ENCODE measurements at places on chromosomes 7 and 10.
A peak's percentile ranks its signal among the peaks of the same experiment; 100 is the strongest.

- no peak overlapping the region for H3K4me3 ChIP-seq
- DNase-seq, result no peak
- no peaks in the 10 kb centered on the region for H3K36me3 ChIP-seq
- H3K4me1 ChIP-seq, result peaks cover 3% of the 10 kb centered on the region
- H3K27ac ChIP-seq, result no peak overlapping the region
- H3K27me3 ChIP-seq, result peaks cover 25% of the 10 kb centered on the region
Measured at GRCh38 chr10:78438907-78439809, 405.5 kb downstream of the RPS24 start.

GRCh38 chr7:101402081-101402779 is 39.6 kb downstream of the COL26A1 start:
- H3K36me3 ChIP-seq, result no peaks in the 10 kb centered on the region
- no peak overlapping the region for H3K4me3 ChIP-seq
- no peak for DNase-seq
- no peak overlapping the region for H3K27ac ChIP-seq
- peaks cover 74% of the 10 kb centered on the region for H3K27me3 ChIP-seq

- DNase-seq, result no peak
- H3K27me3 ChIP-seq, result no peaks in the 10 kb centered on the region
- H3K36me3 ChIP-seq, result no peaks in the 10 kb centered on the region
- no peak overlapping the region for H3K27ac ChIP-seq
Measured at GRCh38 chr7:124645704-124646103, 119.9 kb downstream of the GPR37 start.

GRCh38 chr7:155291045-155291530 is 6.6 kb upstream of the INSIG1 start:
- no peak overlapping the region for H3K27ac ChIP-seq
- H3K36me3 ChIP-seq, result no peaks in the 10 kb centered on the region
- peak overlapping the region; percentile 61 for H3K4me3 ChIP-seq
- H3K4me1 ChIP-seq, result peaks cover 34% of the 10 kb centered on the region

GRCh38 chr7:134685250-134685649 is 38.6 kb downstream of the BPGM start:
- H3K27me3 ChIP-seq, result peaks cover 7% of the 10 kb centered on the region
- H3K27ac ChIP-seq, result no peak overlapping the region
- no peaks in the 10 kb centered on the region for H3K36me3 ChIP-seq
- DNase-seq, result no peak

GRCh38 chr7:27188386-27189294 is 3.6 kb upstream of the HOXA11 start:
- peaks cover 76% of the 10 kb centered on the region for H3K27me3 ChIP-seq
- peaks cover 41% of the 10 kb centered on the region for H3K4me1 ChIP-seq
- DNase-seq, result no peak
- H3K4me3 ChIP-seq, result peak overlapping the region; percentile 71
- peaks cover 8% of the 10 kb centered on the region for H3K36me3 ChIP-seq
- H3K27ac ChIP-seq, result peak overlapping the region; percentile 74

DNA sequence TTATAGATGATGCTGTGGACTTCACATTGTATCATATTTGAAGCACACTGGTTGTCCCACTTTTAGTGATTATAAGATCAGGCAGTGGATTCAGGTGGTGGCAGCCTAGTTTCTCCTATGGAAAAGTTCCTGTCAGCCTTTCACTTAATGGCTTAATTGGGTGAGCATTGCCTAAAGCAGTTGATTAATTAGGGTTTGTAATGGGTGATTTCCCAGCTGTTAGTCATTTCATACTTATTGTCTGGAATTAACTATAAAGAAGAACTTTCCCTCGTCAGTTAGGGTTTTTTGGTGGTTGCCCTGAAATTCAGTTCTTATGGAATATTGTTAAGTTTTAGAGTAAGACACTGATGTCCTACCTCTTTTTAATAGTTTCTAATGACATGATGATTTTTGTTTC is 78.8 kb downstream of the SLC25A40 start:
- no peak overlapping the region for H3K27ac ChIP-seq
- no peak for DNase-seq
- H3K4me3 ChIP-seq, result no peak overlapping the region

DNA sequence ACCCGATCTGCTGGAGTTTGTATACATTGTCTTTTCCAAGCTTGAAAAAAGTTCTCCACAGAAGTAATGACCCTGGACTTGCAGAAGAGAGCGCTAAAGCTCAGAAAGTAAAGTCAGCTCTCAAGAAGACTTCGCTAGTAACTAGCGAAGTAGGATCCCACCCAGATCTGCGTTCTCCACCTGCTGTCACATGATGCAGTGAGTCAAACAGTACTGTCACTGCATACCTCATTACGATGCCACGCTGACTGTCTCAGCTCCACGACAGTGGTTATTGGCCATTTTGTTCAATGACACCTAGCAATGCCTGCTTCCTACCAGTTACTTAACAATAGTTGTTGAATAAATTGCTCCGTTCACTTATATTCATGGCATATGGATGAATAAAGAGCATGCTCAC is 29.7 kb upstream of the SEC61G start:
- H3K4me1 ChIP-seq, result no peaks in the 10 kb centered on the region
- H3K27me3 ChIP-seq, result peaks cover 76% of the 10 kb centered on the region
- no peak overlapping the region for H3K27ac ChIP-seq

- no peak overlapping the region for H3K27ac ChIP-seq
- DNase-seq, result no peak
- H3K4me3 ChIP-seq, result no peak overlapping the region
- peaks cover 5% of the 10 kb centered on the region for H3K4me1 ChIP-seq
- H3K36me3 ChIP-seq, result no peaks in the 10 kb centered on the region
Measured at GRCh38 chr7:17029150-17029549, 147.4 kb upstream of the AGR3 start.

GRCh38 chr7:157211690-157212089 is 73.0 kb downstream of the UBE3C start:
- H3K4me1 ChIP-seq, result peaks cover 3% of the 10 kb centered on the region
- H3K27ac ChIP-seq, result no peak overlapping the region
- no peak overlapping the region for H3K4me3 ChIP-seq
- H3K27me3 ChIP-seq, result no peaks in the 10 kb centered on the region

DNA sequence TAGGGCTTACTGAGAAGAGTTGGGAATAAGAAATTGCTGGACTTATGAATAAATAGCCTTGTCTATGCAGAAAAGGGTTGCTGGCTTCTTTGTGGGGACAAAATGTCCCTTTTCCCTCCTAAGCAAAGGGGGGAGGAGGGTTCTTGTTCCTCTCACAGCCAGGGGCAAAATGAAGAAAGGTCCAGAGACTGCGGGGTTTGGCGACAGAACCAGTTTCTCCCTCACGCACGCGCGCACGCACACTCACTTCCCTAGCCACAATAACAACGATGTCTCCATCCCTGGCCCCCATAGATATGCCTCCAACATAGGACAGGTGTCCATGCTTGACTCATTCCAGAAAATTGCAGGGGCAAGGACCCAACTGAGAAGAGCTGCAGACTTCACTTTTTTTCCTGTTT is 3.3 kb downstream of the ZMIZ1 start:
- H3K4me1 ChIP-seq, result peaks cover 28% of the 10 kb centered on the region
- no peak overlapping the region for H3K27ac ChIP-seq
- peaks cover 42% of the 10 kb centered on the region for H3K27me3 ChIP-seq

GRCh38 chr10:78470267-78471103 is 436.8 kb downstream of the RPS24 start:
- H3K36me3 ChIP-seq, result no peaks in the 10 kb centered on the region
- H3K27me3 ChIP-seq, result no peaks in the 10 kb centered on the region
- no peak overlapping the region for H3K27ac ChIP-seq
- DNase-seq, result no peak
- H3K4me3 ChIP-seq, result no peak overlapping the region

GRCh38 chr10:98261436-98262277 is 6.3 kb downstream of the LOXL4 start:
- no peak overlapping the region for H3K4me3 ChIP-seq
- no peak for DNase-seq
- no peaks in the 10 kb centered on the region for H3K27me3 ChIP-seq
- no peak overlapping the region for H3K27ac ChIP-seq

DNA sequence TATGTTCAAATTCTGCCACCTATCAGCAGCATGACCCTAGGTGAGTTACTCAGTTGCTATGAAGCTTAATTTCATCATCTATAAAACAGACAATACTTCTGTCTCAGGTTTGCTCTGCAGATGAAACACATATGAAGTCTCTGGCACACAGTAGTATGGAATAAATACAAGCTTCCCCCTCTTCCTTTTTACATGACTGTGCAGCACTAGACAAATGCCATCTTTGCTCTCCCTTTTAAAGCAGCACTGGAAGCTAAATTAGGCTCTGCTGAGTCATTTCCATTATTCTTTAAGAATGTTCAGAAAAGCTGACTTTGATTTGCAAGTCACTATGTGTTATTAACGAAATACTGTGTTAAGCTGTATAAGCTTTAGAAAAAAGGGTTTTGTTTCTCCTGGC is 40.7 kb upstream of the ANAPC16 start:
- H3K36me3 ChIP-seq, result peaks cover 16% of the 10 kb centered on the region
- no peak for DNase-seq
- peaks cover 12% of the 10 kb centered on the region for H3K4me1 ChIP-seq
- H3K4me3 ChIP-seq, result no peak overlapping the region
- no peaks in the 10 kb centered on the region for H3K27me3 ChIP-seq
- H3K27ac ChIP-seq, result no peak overlapping the region

DNA sequence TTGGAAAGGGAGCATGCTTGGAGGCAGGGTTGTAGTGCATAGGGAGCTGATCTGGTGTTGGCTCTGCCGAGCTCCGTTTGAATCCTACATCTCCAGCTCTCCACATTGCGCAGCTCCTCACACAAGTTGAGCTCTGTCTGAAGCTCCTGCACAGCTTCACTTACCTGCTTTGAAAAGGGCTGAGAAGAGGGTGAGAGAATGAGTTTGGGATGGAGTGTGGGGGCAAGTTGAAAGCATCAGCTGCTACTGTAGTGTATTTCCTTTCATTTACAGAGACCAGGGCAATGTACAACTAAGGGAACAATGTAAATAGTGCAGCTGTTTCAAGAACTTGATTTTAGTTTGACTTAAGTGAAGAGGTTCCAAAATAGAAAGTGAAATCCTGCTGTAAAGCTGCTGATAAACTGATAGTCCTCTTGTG is 88.5 kb downstream of the VTI1A start:
- no peak overlapping the region for H3K4me3 ChIP-seq
- no peaks in the 10 kb centered on the region for H3K27me3 ChIP-seq
- peaks cover 13% of the 10 kb centered on the region for H3K36me3 ChIP-seq
- H3K4me1 ChIP-seq, result peaks cover 23% of the 10 kb centered on the region
- no peak overlapping the region for H3K27ac ChIP-seq
- DNase-seq, result no peak

DNA sequence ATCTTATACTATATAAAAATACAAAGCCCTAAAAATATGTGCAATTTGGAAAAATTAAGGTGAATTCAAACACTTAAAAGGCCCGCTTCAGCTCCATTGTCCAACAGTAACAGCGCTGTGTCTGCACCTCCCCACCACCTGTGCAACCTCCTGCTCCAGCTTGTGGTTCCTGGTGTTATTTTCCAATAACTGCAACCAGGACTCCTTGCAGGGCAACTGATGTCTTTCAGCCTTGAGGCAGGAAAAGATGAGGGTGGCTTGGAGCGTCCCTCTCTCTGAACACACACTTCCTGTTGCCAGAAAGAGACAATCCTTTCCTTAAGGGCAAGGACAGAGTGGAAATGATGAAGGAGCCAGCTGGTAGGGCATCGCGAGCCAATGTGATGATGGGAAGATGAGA is 336.0 kb downstream of the GLRX3 start:
- H3K27ac ChIP-seq, result no peak overlapping the region
- no peak overlapping the region for H3K4me3 ChIP-seq
- H3K36me3 ChIP-seq, result peaks cover under 1% of the 10 kb centered on the region
- no peak for DNase-seq

- no peaks in the 10 kb centered on the region for H3K27me3 ChIP-seq
- peak overlapping the region; percentile 61 for H3K27ac ChIP-seq
- peaks cover 55% of the 10 kb centered on the region for H3K36me3 ChIP-seq
- no peak overlapping the region for H3K4me3 ChIP-seq
Measured at GRCh38 chr10:45399113-45399512, 25.1 kb downstream of the ALOX5 start.

GRCh38 chr7:101537935-101538595 is 91.0 kb downstream of the MYL10 start:
- H3K27me3 ChIP-seq, result peaks cover 12% of the 10 kb centered on the region
- peaks cover 4% of the 10 kb centered on the region for H3K4me1 ChIP-seq
- H3K4me3 ChIP-seq, result no peak overlapping the region

DNA sequence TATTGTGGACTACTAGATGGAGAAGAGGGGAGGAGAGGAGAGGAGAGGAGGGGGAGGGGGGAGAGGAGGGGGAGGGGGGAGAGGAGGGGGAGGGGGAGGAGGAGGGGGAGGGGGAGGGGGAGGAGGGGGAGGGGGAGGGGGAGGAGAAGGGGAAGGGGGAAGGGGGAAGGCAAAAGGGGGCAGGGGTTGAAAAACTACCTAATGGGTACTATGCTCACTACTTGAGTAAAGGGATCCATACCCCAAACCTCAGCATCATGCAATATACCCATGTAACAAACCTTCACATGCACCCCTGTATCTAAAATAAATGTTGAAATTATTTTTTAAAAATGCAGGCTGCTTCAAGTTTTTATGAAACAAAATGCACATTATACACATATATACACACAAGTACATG is 15.1 kb upstream of the LMOD2 start:
- H3K4me1 ChIP-seq, result no peaks in the 10 kb centered on the region
- DNase-seq, result no peak
- peaks cover 23% of the 10 kb centered on the region for H3K27me3 ChIP-seq
- H3K27ac ChIP-seq, result no peak overlapping the region
- no peaks in the 10 kb centered on the region for H3K36me3 ChIP-seq

DNA sequence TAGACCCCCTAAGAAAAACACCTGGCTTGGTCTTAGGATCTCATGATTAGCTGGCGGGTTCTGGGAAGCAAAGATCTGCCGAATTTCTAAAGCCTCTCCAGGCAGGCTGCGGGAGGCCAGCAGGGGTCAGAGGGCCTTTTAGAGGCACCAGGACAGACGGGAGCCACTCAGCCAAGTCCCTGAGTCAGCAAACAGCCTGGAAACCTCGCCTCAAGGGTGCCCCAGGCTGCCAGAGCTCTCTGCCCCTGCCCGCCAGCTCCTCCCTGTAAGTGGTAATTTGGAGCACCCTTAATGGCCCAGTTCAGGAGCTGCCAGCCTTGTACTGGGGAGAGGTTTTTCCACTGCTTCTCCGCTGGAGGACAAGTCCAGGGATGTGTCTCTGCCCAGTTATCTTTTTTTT is 88.7 kb downstream of the HIP1 start:
- no peak overlapping the region for H3K4me3 ChIP-seq
- DNase-seq, result no peak
- H3K36me3 ChIP-seq, result no peaks in the 10 kb centered on the region

DNA sequence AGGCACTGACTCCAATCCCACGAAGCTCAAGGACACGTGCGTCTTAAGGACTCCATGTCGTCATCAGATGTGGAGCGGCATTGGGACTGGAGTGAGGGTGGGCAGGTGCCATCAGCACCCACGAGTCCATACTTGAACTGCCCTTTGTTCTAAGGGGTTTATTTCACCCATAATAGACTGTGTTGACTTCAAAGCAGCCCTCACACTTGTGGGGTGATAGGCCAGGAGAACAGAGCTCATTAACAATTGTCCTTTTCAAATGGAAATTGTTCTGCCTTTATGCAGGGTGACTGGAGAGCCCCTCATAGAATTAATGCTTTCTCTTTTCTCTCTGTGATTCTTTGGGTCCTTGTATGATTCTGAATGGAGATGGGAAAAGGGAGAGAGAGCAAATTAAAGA is 376.9 kb upstream of the MGMT start:
- H3K4me3 ChIP-seq, result no peak overlapping the region
- no peaks in the 10 kb centered on the region for H3K4me1 ChIP-seq
- H3K27me3 ChIP-seq, result no peaks in the 10 kb centered on the region
